ENCODE measurements at places on chromosomes 2 and 18.

- no peak for DNase-seq
Observed at GRCh38 chr2:188333751-188334524, 42.3 kb downstream of the GULP1 start.

DNA sequence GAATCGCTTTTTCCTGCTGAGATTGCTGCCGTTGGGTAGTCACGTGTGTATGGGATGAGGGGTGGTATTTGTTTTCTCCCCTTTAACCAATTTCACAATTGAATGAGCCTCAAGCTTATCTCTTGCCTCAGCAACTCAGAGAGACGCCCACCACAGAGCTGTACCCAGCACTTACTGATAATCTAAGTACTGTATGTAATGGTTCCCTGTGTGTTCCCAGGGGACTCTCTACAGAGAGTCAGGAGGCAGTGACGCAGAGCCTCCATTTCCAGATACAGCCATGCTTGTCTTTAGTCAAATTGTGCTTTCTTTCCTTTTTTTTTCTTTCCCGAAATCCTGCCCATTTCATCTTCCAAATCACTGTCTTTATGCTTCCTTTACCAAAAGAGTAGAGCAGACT is 1102.1 kb upstream of the KLHL29 start:
- no peak for DNase-seq

GRCh38 chr2:176130147-176130956 is 847 bp downstream of the HOXD8 start:
- DNase-seq, result no peak

- no peak for DNase-seq
Observed at GRCh38 chr18:56382541-56382940, 255.9 kb downstream of the TXNL1 start.

DNA sequence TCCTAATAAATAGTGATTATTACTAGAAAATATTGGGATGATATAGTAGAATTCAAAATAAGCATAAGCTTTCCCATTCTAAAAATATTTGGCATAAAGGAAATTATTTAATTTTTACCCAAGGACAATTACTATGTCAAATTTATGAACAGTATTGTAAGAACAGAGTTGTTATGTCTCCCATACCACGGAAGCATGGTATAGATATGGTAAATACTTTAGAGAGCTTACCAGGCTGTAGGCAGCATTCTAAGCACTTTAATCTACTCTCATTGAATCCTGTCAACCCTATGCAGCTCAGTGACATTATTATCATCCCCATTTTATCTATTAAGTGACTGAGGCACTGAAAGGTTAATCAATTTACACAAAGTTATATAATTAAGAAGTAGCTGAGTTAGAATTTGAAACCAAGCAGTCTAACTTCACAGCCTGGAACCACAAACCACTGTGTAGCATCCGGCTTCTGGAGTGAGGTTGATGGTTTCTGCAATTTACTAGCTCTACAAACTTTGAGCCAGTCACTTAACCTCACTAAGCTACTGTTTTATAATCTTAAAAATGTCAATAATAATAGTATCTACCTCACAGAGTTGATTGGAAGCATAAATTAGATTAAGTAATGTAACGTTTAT is 323.7 kb downstream of the ARHGAP15 start:
- no peak for DNase-seq

DNA sequence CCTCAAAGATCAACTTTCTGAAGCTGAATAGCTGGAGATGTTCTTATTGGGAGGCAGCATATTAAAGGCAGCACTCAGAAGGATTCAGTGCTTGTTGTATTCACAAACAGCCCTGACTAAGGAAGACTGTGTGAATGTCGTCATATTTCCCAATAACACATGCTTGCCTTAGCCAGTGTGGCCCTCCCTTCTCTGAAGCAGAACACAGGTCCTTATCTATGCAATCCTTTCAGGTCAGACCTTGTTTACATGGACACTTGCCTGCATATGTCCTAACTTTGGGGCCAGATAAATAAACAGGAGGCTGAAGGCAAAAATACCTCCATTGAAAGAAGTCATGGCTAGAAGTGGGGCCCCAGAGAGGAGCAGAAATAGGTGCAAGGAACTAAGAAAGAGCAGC is 97.2 kb downstream of the SLC4A3 start:
- DNase-seq, result no peak

DNA sequence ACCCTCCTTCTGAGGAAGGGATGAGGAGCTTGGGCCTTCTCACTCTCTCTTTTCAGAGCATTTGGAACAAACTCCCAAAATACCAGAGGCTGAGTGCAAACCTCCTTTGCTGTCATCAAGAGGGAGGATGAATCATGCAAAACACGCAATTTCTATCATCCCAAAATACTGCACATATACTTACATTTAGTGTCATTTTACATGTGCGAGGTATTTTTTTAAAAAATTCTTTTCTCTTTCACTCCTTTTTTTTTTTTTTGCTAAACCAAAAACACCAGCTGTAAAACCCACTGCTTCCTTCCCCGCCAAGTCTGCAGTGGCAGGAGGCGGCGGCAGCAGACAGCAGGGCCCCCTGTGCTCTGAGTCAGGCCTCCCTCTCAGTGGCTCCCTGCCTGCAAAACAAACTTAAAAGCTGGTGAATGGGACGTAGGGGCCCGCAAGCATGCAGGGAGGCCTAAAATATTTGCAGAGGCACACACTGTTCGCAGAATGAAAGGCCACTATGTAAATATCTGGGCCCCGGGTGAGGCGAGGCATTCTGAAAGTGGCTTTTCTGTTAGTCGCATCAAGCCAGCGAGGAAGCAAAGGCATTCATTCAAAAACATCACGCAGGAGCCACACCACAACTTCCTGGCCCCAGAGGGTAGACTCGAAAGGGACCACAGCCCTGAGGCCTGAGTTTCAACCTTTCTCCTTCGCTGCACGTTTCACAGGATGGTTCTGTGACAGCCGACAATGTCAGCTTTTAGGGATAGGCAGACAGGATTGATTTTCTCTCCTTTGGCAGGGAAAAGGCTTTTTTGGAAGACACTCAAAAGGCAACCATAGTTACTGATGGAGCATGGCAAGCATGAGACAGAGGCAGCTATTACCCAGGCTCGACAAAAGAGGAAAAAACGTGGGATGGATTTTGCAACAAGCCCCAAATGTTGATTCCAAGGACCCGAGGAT is 73.4 kb downstream of the ACTR2 start:
- DNase-seq, result peak; percentile 84

DNA sequence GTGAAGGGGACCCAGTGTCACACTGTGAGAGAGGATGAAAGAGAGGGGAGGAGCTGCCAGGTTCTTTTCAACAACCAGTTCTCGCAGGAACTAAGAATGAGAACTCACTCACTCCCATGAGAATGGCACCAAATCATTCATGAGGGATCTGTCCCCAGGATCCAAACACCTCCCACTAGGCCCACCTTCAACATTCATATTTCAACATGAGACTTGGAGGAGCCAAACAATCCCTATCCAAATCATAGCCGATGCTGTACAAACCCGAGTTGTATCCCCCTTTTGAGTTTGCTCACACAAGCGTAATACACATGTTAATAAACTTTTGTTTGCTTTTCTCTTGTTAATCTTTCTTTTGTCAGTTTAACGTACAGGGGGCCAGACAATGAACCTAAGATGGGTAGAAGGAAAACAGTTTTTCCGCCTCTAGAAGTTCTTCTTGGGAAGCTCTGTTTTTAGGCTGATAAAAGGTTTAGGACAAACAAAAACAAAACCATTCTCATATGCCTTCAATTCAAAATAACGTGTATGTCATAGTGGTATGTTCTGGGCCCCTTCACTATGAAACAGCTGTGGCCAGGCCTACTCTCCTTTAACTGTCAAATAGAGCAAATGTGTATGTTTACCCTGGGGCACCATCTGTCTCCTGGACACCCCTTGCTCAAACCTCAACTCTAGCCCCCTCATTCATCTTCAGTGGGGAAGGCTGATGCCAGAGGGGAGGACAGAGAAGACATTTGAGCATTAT is 9.1 kb upstream of the TMEM37 start:
- DNase-seq, result no peak

DNA sequence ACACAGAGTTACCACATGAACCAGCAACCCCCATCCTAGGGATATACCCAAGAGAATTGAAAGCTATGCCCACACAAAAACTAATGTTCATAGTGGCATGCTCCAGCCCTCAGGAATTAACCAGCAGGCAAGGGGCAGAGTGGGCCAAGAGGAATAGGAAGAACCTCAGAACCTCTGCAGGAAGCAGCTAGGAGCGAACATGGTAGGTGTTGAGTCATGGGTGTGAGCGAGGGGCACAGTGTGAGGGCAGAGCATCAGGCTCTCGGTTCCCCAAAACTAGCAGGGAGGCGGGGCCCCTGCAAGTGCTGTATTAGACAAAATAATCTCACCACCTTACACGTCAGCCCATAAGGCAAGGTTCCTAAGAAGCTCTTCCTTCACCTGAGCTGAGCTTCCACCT is 5.6 kb upstream of the RUFY4 start:
- DNase-seq, result peak; percentile 41

- DNase-seq, result no peak
Observed at GRCh38 chr2:198762441-198762840, 695.3 kb downstream of the SATB2 start.

DNA sequence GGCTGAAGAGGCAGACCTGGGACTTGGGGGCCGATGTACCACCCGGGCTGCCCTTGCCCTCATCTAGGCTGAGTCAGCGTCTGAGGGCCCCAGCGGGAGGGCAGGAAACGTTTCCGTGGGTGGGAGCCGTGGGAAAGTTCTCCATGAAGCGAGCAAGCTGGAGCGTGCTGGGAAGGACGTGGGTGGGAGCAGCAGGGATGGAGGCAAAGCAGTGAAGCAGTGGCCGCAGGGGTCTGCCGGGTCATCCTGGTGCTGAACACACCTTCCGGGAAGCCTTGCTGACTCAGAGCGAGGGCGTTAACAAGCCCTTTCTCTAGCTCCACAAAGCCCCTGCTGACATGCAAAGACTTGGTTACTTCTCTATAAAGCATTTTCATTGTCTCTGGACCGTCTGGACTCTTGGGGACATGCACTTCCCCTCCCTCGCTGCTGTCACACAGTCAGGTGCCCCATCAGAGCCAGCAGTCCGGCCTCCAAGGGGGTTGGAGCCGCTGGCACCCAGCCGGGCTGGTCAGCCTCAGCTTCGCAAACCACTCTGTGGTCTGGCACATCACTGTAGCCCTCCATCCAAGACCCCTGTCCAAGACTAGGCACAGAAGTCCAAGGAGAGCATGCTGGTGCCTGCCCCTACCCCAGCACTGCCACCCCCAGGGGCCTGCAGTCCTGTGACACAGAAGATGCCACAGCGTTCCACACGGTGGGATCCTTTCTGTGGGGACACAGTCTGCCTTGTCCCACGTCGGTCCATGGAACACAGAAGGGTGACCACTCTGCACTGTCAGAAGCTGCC is 115.1 kb upstream of the GPC1 start:
- DNase-seq, result no peak

DNA sequence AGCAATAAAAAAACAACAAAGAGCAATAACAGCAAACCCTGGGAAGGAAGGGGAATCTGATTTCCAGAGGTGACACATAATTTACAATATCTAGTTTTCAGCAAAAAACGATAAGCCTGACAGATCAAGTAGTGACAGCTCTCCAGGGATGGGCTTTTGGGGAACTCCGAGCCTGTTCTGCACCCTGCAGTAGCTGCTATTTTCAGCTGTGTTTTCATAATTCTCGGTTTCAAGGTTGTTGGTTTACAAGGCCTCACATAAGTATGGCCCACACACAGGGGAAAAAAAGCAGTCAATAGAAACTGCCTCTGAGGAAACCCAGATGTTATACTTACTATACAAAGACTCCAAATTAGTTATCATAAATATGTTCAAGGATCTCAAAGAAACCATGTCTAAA is 67.7 kb upstream of the CTLA4 start:
- DNase-seq, result peak; percentile 61

DNA sequence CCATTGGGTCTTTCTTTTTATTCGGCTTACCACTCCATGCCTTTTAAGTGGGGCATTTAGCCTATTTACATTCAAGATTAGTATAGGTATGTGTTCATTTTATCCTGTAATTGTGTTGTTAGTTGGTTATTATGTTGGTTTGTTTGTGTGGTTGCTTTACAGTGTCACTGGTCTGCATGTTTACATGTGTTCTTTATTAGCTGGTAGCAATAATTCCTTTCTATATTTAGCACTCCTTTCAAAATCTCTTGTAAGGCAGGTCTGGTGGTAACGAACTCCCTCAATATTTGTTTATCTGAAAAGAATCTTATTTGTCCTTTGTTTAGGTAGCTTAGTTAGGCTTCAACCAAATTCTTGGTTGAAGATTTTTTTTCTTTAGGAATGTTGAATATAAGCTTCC is 68.7 kb upstream of the XDH start:
- no peak for DNase-seq

DNA sequence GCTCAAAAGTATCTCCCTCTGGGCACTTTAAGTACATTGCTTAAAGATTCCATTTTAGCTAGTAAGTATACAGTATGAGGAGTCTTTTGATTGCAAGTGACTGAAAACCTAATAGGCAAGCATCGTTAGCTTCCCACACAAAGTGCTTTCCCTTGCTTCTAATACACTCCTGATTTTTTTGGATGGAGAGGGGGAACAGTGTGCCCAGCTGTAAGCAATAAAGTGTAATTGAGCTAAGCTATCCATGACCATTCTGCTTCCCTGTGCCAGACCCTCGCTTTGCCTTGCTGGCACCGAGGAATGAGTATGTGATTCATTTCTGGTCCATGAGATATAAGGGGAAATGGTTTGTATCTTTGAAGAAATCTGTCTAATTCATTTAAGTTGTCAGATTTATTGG is 3.8 kb upstream of the ZNF24 start:
- DNase-seq, result no peak

DNA sequence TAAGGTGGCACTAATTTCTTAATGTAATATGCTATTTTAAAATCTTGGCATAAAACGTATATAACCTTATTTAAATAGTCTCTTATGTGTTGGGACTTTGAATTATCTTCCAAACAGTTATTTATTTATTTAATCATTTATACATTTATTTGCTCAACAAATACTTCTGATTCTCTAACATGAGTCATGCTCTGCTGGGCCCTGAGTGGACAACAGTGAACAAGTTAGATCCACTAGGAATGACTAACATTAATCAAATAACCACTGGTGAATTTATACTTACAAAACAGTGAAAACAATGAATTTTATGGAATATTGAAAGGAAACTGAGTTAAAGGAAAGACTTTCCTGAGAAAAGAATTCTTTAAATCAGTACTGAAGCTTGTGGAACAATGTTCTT is 1257.2 kb upstream of the CHAC2 start:
- DNase-seq, result no peak

DNA sequence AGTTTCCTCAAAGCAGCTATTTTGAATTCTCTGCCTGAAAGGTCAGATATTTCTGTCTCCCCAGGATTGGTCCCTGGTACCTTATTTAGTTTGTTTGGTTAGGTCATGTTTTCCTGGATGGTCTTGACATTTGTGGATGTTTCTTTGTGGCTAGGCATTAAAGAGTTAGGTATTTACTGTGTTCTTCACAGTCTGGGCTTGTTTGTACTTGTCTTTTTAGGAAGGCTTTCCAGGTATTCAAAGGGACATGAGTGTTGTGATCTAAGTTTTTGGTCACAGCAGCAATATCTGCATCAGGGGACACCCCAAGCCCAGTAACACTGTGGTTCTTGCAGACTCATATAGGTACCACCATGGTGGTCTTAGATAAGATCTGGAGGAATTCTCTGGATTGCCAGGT is 11.8 kb downstream of the MYO3B start:
- no peak for DNase-seq

- DNase-seq, result no peak
Observed at GRCh38 chr18:24811950-24812681, 351.7 kb downstream of the HRH4 start.

- no peak for DNase-seq
Observed at GRCh38 chr2:214902286-214902685, 92.8 kb upstream of the BARD1 start.
